ENCODE measurements at places on chromosomes 6 and 20.

GRCh38 chr6:84847390-84848160, 83.2 kb upstream of the TBX18 start:
- no peak for DNase-seq

- no peak for DNase-seq
These were observed 308.2 kb downstream of the PHF3 start for GRCh38 chr6:63943826-63944225.

- no peak for DNase-seq
These were observed 73.9 kb downstream of the SNX9 start for GRCh38 chr6:157896932-157897331.

DNA sequence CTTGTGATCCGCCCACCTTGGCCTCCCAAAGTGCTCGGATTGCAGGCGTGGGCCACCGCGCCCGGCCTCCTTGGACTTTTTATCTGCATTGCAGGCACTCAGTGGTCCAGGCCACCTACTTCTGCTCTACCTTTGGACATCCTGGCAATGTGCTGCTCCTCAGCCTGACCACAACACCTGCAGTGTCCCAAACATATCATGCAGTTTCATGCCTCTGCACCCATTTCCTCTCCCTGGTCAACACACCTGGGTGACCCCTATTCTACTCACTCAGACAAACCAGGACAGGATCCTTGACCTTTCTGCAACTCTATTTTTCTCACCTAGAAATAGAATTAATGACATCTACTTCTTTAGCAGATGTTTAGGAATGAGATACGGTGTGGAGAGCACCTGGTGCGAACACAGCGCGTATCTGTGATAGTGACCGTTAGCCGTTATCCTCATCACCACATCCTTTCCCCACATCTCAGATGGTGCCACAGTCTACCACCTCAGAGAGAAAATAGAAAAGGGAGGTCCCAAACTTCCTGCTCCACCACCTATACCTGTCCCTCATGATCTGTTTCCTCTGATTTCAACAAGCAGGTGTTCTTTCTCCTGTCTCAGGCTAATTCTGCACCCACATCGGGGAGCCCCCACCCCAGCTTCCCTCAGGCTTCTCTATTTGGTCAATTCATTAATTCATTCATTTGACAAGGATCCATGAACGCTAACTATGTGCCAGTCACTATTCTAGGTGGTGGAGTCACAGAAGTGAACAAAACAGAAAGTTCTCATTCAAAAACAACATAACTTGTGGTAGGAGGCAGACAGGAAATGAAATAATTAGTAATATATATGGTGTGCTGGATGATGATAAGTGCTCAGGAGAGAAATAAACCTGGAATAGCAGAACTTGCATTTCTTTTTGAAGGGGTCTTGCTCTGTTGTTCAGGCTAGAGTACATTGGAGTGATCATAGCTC, 4.3 kb upstream of the BTN3A2 start:
- no peak for DNase-seq

DNA sequence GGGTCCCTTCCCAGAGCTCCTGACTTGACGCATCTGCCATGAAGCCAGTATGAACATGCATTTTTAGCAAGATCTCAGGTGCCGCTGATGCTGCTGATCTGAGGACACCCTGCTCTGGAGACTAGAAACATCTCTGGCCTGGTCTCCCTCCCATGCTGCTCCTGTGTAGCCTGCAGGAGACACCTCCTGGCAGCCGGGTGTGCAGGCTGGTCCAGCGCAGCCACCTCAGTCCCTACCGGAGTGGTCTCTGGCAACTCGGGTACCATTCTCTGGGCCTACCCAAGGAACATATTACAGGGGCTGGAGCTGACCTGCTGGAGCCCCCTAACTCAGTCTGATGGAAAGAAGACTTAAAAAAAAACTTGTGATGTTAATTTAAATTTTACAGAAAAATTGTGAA, 20.1 kb downstream of the PHACTR3 start:
- no peak for DNase-seq

DNA sequence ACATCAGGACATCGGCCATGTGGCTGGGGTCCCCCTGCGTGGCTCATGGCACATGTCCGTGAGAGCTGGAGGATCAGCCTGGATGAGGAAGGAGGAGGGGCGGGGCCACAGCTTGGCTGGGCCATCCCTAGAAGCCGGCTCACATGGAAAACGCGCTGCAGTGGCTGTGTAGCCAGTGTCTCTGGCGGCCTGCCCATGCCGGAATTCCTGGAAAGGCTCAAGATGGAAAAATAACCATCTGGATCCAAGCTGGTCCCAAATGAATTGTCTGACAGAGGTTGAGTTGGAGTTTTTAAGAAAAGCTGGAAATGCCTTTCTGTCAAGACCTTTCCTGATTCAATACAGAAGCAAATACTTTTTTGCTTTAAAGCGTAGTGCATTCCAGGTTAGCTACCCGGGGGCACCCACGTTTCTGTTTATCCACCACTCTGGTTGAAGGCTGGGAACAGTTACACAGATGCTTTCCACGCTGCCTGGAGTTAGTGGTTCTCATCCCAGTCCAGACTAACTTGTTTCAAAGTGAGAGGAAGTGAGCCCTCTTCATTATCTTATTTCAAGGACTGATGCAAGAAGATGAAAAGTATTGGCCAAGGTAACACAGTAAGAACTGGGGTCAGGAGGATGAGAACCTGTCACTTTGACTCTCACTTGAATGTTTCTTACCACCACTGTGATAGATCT, 99.0 kb downstream of the GMPR start:
- no peak for DNase-seq

DNA sequence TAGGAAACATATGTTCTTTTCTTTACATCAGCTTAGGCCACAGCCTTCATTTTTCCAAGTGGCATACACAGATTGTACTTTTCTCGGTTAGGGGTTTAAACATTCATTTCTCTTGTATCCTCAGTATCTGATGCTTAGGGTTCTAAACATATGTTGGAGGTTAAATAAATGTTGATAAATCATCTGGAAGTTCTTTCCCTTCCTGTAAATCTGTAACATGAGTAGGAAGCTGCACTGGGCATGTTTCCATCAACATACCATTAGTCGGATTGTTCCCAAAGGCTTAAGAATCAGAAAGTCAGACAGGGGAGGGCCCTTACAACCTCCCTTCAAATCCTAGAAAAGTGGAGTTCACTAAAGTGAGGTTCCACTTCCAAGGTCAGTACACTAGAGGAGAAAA, 54.8 kb upstream of the BCLAF1 start:
- DNase-seq: no peak

DNA sequence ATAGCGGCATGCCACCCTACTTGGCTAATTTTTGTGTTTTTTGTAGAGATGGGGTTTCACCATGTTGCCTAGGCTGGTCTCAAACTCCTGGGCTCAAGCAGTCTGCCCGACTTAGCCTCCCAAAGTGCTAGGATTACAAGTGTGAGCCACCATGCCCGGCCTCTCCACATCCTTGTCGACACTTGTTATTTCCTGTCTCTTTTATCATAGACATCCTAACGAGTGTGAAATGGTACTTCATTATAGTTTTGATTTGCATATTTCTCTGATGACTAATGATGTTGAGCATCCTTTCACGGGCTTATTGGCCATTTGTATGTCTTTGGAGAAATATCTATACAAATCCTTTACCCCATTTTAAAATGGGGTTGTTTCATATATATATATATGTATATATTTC, 39.0 kb upstream of the ASXL1 start:
- no peak for DNase-seq

- no peak for DNase-seq
These were observed 7.4 kb downstream of the ASXL1 start for GRCh38 chr20:32365564-32365963.

GRCh38 chr20:33677991-33678702, 3.9 kb upstream of the NECAB3 start:
- no peak for DNase-seq

DNA sequence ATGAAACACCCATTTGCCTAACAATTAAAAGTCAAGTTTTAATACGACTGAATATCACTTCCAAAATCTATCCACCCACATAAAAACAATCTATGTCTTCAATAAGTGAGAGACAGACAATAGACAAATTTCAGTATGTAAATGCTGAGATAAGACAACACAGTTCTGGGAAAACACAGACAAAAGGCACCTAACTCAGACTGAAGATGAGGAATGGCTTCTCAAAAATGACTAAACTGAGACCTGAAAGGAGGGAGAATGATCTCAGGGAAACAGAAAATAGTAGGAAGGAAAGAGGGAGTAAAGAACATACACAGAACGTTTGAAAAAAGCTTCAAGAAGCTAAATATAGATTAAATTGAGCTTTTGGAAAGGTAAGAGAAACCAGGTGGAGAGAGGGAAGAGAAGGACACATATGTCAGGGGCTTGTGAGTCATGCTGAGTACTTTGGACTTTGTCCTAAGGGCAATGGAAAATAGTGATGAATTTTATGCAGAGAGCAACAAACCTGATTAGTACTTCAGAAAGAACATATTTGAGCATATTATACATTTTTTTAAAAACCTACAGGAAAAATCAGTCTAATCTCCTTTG, 16.1 kb downstream of the LMBRD1 start:
- DNase-seq: no peak

DNA sequence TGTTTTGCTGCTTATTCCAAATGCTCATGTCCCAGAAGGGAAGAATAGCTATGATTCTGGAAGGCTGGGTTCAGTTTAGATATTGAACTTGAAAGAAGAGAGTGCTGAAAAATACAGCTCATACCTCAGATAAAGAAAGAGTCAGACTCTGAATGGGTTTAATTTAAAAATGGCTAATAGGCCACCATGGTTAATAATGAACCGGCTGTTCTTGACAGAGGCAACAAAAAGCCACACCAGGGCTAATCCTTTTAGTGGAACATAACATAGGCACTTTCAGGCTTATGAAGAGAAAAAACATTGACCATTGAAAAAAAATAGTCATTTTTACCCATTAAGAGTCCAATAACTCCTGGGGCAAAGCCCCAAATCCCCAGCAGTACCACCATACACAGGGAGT, 59.4 kb downstream of the TNFRSF21 start:
- no peak for DNase-seq

DNA sequence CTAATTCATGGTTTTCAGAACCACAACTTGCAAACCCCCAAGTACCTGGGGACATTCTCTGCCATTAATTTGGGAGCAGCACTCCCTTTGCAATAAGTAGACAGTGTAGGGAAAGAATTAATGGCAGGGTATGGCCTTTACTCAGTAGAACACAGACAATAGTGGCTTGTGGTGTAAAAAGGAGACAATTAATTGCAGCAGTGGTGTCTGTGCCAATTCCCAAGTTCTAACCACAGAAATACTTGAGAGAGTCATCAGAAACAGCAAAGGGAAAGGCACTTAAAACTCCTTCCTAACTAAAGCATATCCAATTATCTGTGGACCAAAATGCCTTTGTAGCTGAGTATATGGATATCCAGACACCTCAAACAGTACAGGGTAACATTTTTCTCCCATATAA, 257.6 kb upstream of the POU3F2 start:
- DNase-seq: no peak

- no peak for DNase-seq
These were observed 89.8 kb downstream of the ATRN start for GRCh38 chr20:3560578-3560977.

- no peak for DNase-seq
These were observed 68.5 kb upstream of the DUSP22 start for GRCh38 chr6:223763-224162.

DNA sequence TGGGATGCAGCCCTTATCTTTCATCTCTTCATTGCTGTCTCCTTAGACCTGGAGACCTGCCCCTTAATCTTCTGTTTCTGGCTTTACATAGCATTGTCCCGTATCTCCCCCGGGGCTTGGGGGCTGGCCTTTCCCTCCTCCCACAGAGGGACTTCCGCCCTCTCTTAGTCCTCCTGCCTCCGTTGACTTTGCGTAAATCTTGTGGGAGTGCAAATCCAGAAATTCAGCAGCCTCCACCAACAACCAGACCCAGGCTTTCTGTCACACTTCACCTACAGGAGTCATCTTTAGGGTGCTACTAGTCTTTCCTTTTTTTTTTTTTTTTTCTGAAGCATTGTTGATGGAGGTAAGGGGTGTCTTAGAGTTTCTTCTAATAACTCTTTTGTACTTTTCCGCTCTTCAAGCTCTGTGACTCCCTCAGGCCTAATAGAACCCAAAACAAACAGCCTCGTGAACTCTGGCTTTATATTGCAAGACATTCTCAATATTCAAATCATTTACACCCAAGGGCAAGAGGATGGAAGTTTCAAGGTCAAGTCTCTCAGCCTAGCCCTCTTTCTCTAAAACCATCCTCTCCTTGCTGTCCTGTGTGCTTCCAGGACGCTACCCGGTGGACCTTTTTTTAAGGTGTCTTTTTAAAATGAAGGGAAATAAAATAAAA, 66.2 kb downstream of the RREB1 start:
- no peak for DNase-seq

DNA sequence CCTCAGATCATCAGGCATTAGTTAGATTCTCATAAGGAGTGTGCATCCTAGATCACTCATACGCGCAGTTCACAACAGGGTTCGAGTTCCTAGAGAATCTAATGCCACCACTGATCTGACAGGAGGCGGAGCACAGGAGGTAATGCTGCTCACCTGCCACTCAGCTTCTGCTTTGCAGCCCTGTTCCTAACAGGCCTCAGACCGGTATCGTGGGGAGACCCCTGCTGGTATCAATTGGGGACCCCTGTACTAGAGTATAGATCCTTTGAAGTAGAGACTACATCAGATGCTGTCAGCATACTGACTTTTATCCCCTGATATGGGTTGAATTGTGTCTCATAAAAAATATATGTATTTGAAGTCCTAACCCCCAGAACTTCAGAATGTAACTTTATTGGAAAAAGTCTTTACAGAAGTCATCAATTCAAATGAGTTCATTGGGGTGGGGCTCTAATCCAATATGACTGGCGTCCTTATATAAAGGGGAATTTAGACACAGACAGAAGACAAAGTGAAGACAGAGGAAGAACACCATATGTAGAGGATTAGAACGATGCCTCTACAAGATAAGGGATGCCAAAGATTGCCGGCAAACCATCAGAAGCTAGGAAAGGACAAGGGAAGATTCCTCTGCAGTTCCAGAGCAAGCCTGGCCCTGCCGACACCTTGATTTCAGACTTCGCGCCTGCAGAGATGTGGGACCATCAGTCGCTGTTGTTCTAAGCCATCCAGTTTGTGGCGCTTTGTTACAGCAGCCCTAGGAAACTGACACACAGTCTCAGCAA, 104.4 kb upstream of the BTBD3 start:
- DNase-seq: no peak

GRCh38 chr20:49668181-49668877, 45.3 kb downstream of the B4GALT5 start:
- DNase-seq: peak; percentile 76
